Cerebellar nuclear complex (tissue), 1 donor: ENCODE measurements at places on chromosomes 12 and 14.

DNA sequence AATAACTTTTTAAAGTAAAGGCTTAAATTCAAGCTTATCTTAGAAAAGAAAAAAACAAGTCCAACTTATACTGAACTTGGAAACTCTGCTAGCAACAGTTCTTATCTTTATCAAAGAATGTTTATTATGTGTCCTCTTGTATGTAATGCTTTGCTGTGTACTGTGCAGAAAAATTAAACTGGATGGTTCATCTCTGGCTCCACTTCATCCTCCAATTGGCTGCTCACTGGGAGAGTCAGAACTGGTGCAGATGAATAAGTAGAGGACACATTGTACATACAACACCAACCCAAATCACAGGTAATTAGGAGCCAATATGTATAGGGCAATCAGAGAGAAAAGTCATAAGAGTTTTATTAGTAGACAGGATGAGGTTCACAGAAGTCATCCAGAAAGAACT, 123.6 kb upstream of the NAP1L1 start:
- DNase-seq = no peak

GRCh38 chr12:42744539-42745182, 155.1 kb upstream of the PRICKLE1 start:
- DNase-seq = no peak

GRCh38 chr12:124687174-124687902, 119.9 kb upstream of the NCOR2 start:
- no peak for DNase-seq

- DNase-seq = no peak
Observed at GRCh38 chr12:106150555-106150954, 11.8 kb upstream of the NUAK1 start.

- DNase-seq = no peak
Observed at GRCh38 chr14:77108753-77109152, 10.7 kb downstream of the CIPC start.

DNA sequence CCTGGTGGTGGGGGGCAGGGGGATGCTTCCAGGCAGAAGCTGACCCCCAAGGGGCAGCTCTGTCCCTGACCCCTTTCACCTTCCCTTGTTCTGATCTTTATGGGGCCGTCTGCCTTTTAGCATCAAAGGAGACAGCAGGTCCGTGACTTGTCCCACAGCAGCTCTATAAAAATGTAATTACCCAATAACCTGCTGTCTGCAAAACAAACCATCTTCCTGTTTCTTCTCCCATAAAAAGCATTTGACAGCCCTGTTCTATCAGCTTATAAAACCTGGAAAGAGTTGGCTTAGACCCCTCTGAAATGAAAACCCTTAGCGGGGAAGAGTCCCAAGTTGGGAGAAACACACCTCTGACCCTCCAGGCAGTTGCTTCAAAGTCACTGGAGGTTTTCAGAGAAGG, 416.9 kb downstream of the MED13L start:
- DNase-seq = no peak

- DNase-seq = no peak
Observed at GRCh38 chr12:34301251-34302130, 279.2 kb downstream of the ALG10 start.

DNA sequence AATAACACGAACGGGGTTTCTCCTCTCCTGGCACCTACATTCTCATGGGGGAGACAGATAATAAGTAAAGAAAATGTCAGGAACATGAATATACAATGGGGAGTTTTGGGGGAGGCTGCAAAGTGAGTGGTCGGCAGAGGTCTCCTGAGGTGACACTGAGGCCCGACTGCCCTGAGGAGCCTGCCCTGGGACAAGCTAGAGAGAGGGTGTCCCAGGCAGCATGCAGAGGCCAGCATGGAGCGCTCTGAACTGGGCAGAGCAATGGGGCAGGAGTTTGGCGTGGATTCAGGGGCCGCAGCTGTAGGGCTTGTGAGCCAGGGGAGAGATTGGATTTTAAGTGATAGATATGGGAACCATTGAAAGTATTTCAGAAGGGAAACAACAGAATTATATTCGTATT, 320.5 kb downstream of the CACNA1C start:
- no peak for DNase-seq

DNA sequence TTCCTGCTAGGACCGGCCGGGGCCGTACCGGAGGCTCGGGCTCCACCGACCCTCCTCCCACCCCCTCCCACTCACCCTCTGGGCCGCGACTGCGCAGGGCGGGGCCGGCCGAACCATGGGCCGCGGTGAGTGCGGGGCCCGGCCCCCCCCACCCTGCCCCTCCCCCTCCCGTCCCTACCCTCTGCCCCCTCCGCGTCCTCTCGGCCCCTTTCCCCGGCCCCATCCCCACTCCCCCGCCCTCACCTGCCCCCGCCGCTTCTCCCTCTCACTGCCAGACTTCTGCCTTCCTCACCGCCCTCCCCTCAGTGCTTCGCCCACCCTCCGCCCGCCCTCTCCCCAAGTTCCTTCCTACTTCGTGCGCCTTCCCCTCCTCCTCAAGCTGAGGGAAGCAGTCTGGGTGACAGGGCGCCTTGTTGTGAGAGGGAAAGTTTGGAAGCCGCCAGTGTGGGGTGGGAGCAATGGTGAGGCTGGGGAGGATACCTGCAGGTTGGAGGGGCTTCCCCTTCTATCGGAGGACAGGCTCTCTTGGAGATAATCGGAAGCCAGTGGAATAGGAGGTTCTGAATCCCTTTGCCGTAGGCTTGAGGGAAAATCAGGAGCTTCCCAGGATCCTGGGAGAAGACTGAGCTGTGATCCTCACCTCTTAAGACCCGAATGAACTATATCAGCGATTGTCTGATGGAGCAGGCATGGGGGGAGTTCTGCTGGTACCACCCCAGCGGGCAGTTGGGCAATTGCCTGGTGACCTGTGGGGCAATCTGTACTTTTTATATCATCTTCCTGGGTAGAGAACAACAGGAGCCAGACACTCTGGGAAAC, 472 bp downstream of the MBD6 start:
- DNase-seq = no peak

- no peak for DNase-seq
Observed at GRCh38 chr14:83171761-83172160, 1638.1 kb upstream of the SEL1L start.

- peak; percentile 77 for DNase-seq
Observed at GRCh38 chr14:24079491-24080141, 8.3 kb downstream of the CPNE6 start.

GRCh38 chr12:98439981-98440581, 75.3 kb upstream of the TMPO start:
- no peak for DNase-seq

DNA sequence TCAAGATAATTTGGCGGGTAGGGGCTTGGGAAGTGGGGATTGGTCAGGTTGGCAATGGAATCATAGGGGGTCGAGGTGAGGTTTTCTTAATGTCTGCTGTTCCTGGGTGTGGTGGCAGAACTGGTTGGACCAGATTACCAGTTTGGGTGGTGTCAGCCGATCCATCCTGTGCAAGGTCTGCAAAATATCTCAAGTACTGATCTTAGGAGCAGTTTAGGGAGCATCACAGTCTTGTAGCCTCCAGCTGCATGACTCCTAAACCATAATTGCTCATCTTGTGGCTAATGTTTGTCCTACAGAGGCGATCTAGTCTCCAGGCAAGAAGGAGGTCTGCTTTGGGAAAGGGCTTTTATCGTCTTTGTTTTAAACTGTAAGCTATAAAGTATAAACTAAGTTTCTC, 868.4 kb downstream of the DIO2 start:
- no peak for DNase-seq

- DNase-seq = no peak
Observed at GRCh38 chr14:74846168-74846567, 29.8 kb downstream of the PROX2 start.

- no peak for DNase-seq
Observed at GRCh38 chr14:54123841-54124240, 167.2 kb upstream of the BMP4 start.

DNA sequence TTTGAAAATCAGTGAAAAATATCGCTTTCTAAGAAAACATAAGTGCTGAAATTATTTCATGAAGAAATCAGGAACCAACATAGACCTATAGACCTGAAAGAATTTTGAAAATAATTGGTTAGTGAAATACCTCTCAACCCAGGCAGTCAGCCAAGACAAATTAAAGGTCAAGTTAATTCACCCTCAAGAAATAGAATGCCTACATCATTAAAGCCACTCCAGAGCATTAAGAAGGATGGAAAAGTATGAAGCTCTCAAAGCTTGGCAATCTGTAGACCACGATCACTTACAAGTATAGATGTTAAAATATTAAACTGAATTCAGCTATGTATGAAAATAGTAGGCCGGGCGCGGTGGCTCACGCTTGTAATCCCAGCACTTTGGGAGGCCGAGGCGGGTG, 48.3 kb downstream of the SFSWAP start:
- DNase-seq = no peak

DNA sequence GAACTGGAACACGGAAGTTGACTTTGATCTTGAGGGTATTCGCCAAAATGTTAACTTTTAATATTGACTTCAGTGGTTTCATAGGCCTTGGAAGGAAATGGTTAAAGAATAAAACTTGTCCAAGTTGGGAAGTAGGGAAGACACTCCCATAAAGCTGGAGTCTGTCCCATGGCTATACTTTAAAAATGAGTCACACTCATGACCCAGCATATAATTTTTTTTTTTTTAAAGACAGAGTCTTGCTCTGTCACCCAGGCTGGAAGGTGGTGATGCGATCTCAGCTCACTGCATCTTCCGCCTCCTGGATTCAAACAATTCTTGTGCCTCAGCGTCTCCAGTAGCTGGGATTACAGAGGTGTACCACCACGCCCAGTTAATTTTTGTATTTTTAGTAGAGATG, 19.6 kb downstream of the TMPRSS12 start:
- no peak for DNase-seq

GRCh38 chr12:74370608-74371216, 166.9 kb upstream of the ATXN7L3B start:
- no peak for DNase-seq

DNA sequence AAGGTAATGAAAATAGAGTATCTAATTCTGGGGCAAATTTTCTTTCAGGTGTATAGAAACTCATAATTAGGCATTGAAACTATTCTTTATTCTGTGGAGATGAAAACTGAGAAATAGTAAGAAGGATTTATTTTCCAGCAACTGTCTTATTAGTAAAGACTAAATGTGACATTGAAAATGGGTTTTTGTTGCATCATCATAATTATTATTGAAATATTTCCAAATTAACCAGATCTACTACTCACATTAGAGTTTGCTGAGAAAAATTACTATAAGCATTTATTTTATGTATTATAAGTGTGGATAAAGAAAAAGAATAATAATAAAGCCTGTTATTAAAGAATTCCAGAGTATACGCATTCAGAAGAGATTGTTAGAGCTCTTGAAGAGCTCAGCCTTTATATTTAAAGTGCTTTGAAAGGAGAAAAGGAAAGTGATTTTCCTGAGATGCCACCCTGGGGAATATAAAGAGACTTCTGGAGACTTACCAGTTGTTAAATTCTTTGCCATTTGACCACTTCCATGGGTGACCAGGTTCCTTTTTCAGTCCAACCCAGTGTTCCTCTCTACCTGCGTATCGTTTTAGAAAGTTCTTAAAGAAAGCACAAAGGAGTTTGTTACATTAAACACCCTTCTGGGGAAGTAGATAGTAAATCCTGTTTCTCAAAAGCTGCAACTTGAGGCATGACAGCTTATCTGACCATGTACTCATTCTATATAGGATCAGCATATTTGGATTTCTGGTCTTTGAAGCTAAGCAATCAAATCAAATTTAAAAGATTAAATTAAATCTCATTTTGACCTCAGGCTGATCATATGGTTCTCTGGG, 6.4 kb downstream of the CD69 start:
- no peak for DNase-seq

GRCh38 chr12:65834146-65834935, 10.1 kb downstream of the HMGA2 start:
- DNase-seq = no peak

DNA sequence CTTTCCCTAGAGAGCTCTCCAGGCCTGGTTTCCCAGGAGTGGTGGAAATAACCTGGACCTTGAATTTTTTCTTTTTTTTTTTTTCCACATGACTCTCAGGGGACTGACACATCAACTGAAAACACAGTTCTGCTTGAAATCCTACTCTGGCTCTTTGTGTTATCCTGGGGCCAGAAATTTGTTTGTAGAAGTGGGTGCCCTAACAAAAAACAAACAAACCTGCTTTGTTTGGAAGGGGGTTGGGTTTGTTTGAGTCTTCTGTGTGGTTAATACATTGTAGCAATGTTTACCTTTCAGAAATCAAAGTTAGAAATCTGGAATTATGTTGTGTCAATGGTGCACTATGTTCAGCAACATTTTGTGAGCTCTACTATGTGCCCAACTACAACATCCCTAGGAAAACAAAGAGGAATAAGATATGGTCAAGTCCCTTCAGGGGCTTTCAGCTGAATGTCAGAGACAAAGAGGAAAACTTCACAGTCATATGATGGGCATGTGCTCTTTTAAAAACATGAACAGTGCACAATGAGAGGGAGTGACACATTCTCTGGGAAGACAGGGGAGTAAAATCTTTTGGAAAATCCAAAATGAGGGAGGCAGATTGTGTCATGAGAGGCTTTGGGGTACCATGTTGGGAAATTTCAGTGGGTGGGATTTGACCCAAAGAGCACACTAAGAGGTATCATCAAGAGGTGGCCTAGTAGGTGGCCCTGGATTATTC, 1.5 kb upstream of the IGF1 start:
- DNase-seq = no peak

DNA sequence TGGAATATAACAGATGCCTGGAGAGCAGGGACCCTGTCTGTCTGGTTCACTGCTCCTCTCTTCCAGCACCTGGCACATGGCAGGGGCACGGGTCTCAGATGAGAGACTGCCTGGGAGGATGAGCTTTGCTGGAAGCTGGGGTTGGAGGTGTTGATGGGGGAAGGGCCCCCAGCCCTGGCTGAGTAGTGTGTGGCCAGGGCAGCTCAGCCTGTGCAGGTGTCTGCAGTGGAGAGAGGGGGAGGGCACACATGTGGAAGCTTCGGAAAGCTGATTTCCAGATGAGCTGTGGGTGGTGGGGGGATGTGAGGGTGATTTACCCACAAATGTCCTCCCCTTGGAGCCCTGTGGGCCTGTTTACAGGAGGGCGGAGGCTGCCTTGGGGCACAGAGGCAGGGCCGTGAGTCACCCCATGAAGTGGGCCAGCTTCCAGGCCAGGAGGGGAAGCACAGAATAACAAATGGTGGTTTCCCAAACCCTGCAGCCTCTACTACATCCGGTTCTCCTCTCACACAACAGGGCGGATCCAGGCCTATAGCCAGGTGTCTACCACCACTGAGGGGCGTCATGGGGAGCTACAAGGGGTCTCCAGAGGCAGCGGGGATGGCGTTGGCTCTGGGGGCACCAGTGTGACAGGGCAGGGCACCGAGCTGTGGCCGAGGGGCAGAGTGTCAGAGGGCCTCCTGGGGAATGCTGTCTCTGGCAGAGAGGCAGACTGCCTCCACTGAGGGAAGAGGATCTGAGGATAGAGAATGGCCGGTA, 11.0 kb downstream of the KRT7 start:
- no peak for DNase-seq

DNA sequence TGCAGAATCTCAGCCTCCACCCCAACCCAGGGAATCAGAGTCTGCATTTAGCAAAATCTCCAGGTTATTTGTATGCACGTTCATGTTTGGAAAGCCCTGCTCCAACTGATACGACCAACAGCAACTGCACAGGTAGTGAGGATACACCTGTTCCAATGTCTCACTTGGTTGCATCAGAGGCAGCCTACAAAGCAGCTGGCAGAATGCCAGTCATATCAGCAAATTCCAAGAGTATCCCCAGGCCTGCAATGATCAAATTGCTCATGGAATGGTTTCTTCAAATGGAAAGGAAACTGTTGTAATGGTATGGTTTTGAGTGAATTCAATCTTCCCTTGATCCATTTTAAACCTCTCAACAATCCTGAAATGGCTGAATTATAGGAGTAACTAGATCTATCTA, 75.4 kb downstream of the GRIP1 start:
- no peak for DNase-seq

GRCh38 chr14:25848601-25849000, 749.2 kb downstream of the NOVA1 start:
- no peak for DNase-seq
